ENCODE measurements at places on chromosomes 7 and 10. TPM values are rescaled to one million over a fixed set of nuclear protein-coding genes. Genes with fewer than 3 reads are reported as not detected.

CASD1 gene
- 5.5 TPM for total RNA-seq

ASB10 gene
- not detected for total RNA-seq

HOXA10 gene
- total RNA-seq: not detected

ZNF680 gene
- 6.9 TPM for total RNA-seq

FLNC gene
- 208 TPM for total RNA-seq

FAM13C gene
- total RNA-seq: 0.50 TPM

NXPH1 gene
- not detected for total RNA-seq

PRKAR2B gene
- 2.5 TPM for total RNA-seq

CSGALNACT2 gene
- 8.3 TPM for total RNA-seq

FOXI2 gene
- total RNA-seq: not detected

PDZD7 gene
- total RNA-seq: 1.0 TPM

LRRC18 gene
- not detected for total RNA-seq

SFTPA2 gene
- not detected for total RNA-seq

LRCH4 gene
- 58.7 TPM for total RNA-seq

DGKI gene
- 1.2 TPM for total RNA-seq

CPA2 gene
- total RNA-seq: not detected

CELF2 gene
- total RNA-seq: 1.7 TPM

TMEM229A gene
- total RNA-seq: not detected

IL2RA gene
- total RNA-seq: not detected

PTPN20 gene
- 0.45 TPM for total RNA-seq

OR13A1 gene
- total RNA-seq: not detected

TMEM225B gene
- 0.17 TPM for total RNA-seq

CPN1 gene
- total RNA-seq: not detected

CLDN15 gene
- 1.5 TPM for total RNA-seq

GIMAP4 gene
- total RNA-seq: not detected

FAM25G gene
- total RNA-seq: not detected

PRLHR gene
- not detected for total RNA-seq

SPOCK2 gene
- total RNA-seq: 0.34 TPM

NCF1 gene
- not detected for total RNA-seq

MACC1 gene
- total RNA-seq: under 0.01 TPM

OPALIN gene
- not detected for total RNA-seq

MYOF gene
- total RNA-seq: 138 TPM

GLCCI1 gene
- 2.2 TPM for total RNA-seq

PCDH15 gene
- total RNA-seq: not detected

DNAH11 gene
- total RNA-seq: under 0.01 TPM

ZNF33B gene
- 12.6 TPM for total RNA-seq

NPM3 gene
- 131 TPM for total RNA-seq

FAM24A gene
- not detected for total RNA-seq

FKBP9 gene
- 127 TPM for total RNA-seq

ARHGEF5 gene
- total RNA-seq: 6.7 TPM

GRID2IP gene
- total RNA-seq: 0.15 TPM

TSPAN15 gene
- total RNA-seq: 0.30 TPM

COL28A1 gene
- 0.17 TPM for total RNA-seq

DOCK4 gene
- total RNA-seq: 7.4 TPM

DYDC2 gene
- total RNA-seq: not detected

COL1A2 gene
- 1,292 TPM for total RNA-seq

TSPAN12 gene
- total RNA-seq: 0.17 TPM

DHX32 gene
- total RNA-seq: 19.7 TPM

FGL2 gene
- total RNA-seq: 0.15 TPM

PRSS58 gene
- not detected for total RNA-seq

SPDYE1 gene
- total RNA-seq: not detected

C10orf105 gene
- not detected for total RNA-seq

UNC5B gene
- 17.1 TPM for total RNA-seq

ZNF804B gene
- not detected for total RNA-seq

MALRD1 gene
- total RNA-seq: 0.17 TPM

HEPACAM2 gene
- not detected for total RNA-seq

TMEM236 gene
- total RNA-seq: not detected

NPSR1 gene
- not detected for total RNA-seq
